ENCODE measurements at places on chromosomes 12 and 14.

DNA sequence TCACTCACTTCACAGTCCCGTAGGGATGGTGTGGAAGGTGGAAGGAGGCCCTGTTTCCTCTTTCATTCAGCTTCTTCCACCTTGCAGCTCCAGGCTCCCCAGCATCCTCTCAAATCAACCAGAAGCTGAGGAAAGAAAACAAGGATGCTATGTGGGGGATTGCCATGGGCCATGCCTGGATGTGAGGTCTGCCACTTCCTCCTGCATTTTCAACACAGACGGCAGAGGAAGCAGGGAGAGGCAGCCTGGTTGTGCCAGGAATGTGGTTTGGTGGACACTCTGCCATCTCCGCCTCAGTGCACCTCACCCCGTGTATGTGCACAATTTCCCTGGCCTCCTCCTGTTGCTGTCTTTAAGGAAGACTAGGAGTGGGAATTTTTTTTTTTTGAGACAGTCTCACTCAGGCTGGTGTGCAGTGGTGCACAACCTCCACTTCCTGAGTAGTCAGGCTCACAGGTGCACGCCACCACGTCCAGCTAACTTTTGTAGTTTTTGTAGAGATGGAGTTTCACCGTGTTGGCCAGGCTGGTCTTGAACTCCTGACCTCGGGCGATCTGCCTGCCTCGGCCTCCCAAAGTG, 99.2 kb downstream of the SLC15A4 start:
- DNase-seq = no peak

GRCh38 chr14:53542732-53543131, 389.6 kb upstream of the DDHD1 start:
- no peak for DNase-seq

- DNase-seq = no peak
Measured at GRCh38 chr14:105139212-105139825, 29.3 kb downstream of the JAG2 start.

DNA sequence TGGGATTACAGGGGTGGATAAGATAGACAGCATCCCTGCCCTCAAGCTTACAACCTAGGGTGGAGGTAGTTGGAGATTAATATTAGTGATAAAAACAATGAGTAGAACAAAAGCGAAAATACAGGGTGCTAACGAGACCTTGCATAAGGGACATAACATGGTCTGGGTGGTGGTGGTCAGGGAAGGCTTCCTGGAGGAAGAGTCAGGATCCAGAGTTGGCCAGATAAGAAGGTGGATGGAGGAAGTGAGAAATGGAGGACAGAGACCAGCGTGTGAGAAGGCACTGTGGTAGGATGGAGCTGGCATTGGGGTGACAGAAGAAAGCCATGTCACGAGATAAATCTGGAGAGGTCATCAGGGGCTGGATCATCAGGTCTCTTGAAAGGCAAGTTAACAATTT, 19.2 kb downstream of the NOS1 start:
- no peak for DNase-seq

DNA sequence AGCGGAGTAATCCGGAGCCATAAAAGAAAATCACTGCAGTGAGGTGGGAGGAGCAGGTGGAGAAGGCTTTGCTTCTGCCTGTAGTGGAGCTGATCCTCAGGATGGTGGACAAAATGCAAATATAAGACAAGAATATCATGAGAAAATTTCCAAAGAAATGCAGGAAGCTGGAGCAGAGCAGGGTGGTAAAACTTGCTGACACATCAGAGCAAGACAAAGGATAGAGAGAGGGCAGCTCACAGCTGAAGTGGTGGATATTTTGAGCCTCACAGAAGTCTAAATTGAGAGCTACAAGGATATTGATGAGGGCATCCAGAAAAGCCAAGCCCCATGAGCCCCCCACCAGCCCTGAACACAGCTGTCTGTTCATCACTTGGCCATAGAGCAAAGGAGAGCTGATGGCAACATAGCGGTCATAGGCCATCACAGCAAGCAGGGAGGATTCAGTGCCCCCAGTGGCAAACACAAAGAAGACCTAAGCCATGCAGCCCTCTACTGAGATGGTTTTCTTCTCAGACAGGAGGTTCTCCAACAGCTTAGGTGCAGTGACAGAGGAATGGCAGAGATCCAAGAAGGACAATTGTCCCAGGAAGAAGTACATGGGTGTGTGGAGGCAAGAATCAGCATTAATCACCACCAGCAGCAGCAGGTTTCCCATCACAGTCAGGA, 30.0 kb upstream of the ANP32D start:
- no peak for DNase-seq

GRCh38 chr12:131242741-131243496, 289.2 kb downstream of the ADGRD1 start:
- no peak for DNase-seq

- no peak for DNase-seq
Measured at GRCh38 chr12:38465020-38465419, 148.4 kb downstream of the ALG10B start.

GRCh38 chr14:61940666-61941420, 178.6 kb downstream of the SNAPC1 start:
- no peak for DNase-seq

- no peak for DNase-seq
Measured at GRCh38 chr14:56813143-56813551, 2.9 kb upstream of the OTX2 start.

- peak; percentile 49 for DNase-seq
Measured at GRCh38 chr14:22099942-22100763, 426.5 kb upstream of the OR4E1 start.

DNA sequence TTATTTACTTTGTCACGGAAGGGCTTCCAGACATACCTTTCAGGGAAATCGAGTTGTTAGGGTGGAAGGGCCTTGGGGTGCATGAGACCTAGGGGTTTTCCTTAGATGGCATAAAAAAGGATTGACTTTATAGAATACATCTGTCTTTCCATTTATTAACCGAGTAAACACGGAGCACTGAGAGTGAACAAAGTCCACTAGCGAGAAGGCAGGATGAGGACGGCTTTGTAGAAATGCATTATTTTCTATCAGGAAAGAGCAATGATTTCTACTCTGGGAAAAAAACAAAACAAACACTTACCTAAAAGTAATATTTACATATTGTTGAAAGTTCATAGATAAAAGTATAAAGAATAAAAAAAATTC, 91.8 kb downstream of the RCOR1 start:
- no peak for DNase-seq

DNA sequence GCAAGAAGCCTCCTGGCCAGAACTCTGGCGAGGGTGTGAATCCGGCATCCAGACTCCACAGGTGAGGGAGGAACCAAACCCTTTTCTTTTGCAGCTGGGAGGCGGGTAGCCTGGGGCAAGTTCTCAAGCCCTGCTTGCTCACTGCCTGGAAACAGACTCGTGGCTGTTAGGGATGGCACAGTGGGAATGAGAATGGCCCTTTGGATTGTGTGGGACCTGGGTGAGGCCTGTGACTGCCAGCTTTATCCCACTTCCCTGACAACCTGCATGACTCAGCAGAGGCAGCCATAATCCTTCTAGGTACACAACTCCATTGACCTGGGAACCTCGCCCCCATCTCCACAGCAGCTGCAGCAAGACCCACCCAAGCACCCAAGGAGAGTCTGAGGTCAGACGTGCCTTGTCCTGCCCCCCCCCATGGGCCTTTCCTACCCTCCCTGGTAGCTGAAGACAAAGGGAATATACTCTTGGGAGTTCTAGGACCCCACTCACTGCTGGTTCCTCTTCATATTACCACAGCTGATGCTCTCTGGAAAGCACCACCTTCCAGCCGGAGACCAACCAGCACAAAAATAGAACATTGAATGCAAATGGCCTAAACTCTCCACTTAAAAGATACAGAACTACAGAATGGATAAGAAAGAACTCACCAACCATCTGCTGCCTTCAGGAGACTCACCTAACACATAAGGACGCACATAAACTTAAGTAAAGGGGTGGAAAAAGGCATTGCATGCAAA, 5.1 kb upstream of the GPR33 start:
- no peak for DNase-seq

DNA sequence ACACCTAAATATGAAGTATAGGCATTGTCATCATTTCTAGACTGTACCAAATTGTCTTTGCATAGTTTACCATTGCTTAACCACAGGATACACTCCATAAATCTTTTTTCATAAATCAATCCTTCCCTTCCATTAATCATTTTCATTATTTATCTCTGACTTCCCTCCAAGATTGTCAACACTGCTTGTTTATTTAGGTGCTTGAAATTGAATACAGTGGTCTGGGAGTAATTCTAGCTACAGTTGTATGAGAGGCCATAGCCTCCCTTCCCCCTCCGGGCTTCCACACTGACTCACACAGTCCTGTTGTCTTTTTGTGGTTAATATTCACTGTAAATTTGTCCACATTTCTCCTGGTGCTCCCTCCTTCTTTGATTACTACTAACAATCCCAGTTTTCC, 114.2 kb upstream of the ARID2 start:
- no peak for DNase-seq

- no peak for DNase-seq
Measured at GRCh38 chr12:132490422-132491137, 629 bp downstream of the FBRSL1 start.

DNA sequence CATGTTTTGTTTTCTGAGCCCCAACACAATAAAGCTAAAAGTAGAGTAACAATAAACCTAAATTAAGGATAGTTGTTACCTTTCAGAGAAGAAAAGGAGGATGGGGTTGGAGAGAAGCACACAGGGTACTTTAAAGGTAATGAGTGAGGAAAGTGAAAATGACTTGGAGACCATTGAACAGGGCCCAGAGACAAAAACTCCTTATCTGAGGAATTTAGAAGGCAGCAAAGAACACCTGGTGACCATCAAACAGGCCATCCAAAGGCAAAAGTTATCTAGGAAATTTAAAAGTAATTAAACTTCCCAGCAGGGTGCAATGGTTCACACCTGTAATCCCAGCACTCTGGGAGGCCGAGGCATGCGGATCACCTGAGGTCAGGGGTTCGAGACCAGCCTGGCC, 39.0 kb upstream of the CEP83 start:
- no peak for DNase-seq

DNA sequence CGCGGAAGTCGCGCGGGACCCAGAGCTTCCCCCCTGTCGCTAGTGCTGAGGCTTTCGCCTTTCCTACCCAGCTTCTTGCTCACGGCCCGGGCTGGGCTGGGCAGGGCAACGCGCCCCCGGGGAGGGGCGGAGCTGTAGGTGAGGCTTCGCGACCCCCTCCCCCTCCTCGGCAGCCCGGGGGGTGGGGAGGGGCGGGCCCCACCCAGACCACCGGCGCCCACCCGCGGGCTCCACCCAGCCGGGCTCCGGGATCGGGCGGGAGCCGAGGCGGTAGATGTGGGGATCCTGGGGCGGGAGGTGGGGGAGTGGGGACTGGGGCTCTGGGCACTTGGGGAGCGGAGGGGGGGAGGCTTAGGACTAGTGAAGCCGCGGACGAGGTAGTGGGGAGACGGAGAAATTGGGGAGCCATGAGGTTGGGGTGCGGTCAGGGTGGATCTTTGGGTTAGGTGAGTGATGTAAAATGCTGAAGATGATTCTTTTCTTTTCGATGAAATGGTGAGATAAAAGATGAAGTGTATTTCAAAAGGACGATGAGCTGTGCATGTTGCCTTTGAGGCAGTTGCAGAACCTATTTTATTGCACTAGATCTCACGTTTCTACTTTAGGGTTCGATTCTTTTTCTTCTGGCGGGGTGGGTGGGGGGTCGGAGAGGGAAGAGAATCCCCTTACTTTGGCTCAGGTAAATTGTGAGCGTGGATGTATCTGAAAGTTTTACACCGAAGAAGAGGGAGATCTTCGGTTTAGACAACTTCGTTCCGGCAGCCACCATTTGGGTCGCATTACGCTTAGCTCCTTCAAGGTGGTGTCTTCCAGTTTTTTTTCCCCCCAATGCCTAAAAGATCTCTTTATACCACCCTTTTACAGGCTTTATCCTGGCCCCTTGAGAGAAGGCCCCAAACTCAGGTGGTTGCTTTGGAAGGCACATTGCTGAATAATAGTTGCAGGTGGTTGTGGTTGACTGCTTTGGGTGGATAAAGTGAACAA, 619 bp downstream of the ERC1 start:
- DNase-seq = no peak

- no peak for DNase-seq
Measured at GRCh38 chr14:72164420-72165228, 232.4 kb downstream of the RGS6 start.

- no peak for DNase-seq
Measured at GRCh38 chr12:102376181-102376747, 104.1 kb downstream of the IGF1 start.

DNA sequence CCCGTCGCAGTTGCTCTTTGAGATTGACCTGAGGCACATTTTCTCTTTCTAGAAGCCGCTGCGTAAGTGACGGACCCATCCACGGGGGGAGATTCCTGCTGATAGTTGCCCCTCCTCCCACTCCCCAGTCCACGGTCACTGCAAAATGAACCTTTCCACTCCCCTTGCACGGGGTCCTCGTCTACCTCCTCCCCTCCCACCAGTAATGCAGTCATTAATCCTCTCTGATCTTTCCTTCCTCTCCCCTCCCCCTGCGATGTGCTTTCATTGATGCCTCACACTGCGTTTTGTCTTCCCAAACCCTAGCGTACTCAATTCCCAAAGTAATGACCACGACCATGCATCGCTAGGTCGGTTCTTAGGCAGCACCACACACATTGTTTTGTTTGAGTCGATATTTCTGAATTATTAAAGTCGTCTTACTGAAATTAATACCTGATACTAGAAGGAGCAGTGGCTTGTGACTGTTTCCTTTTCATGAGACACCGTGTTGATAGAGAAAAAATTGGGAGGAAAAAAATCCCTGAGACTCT, 857 bp downstream of the ETNK1 start:
- DNase-seq = no peak

- no peak for DNase-seq
Measured at GRCh38 chr14:95204705-95205104, 47.4 kb upstream of the DICER1 start.
